ENCODE measurements at places on chromosomes 4 and X.

GRCh38 chr4:41315862-41316261 is 59.1 kb downstream of the UCHL1 start:
- DNase-seq, result no peak

DNA sequence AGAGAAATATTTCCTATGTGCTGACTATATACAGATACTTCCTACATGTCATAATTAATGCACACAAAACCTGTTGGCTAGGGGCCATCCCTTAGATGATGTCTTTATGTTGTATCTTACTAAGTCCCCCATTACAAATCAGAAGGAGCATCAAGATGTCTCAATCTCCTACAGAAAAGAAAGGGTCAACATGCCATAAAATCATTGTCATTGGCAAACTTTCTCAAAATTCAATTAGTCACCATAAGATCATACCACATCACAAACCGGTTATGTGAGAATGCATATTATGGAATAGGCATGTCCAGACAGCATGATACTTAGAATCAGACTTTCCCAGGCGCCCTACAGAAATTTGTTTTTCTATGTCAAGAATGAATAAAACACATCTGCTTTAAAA is 175.2 kb upstream of the TET2 start:
- no peak for DNase-seq

DNA sequence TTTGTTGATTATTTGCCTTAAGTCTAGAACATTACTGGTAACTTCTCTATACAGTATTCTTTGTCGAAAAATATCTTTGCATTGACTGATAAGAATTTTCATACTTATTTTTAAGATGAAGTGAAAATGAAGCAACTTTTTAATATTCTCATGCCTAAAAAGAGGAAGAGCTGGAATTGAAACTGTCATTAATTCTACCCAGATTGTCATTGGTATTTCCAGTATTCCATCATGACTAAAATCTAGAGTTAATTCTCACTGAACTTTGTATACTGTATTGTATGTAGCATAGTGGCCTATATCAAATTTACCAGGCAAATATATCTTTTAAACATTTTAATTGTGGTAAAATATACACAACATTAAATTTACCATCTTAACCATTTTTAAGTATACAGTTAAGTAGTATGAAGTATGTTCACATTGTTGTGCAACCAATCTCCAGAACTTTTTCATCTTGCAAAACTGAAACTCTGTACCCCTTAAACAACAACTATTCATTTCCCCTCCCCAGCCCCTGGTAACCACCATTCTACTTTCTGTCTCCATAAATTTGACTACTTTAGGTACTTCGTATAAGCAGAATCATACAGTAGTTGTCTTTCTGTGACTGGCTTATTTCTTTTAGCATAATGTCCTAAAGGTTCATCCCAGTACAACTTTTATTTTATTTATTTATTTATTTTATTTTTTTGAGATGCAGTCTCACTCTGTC is 24.3 kb upstream of the ZNF41 start:
- DNase-seq, result no peak

DNA sequence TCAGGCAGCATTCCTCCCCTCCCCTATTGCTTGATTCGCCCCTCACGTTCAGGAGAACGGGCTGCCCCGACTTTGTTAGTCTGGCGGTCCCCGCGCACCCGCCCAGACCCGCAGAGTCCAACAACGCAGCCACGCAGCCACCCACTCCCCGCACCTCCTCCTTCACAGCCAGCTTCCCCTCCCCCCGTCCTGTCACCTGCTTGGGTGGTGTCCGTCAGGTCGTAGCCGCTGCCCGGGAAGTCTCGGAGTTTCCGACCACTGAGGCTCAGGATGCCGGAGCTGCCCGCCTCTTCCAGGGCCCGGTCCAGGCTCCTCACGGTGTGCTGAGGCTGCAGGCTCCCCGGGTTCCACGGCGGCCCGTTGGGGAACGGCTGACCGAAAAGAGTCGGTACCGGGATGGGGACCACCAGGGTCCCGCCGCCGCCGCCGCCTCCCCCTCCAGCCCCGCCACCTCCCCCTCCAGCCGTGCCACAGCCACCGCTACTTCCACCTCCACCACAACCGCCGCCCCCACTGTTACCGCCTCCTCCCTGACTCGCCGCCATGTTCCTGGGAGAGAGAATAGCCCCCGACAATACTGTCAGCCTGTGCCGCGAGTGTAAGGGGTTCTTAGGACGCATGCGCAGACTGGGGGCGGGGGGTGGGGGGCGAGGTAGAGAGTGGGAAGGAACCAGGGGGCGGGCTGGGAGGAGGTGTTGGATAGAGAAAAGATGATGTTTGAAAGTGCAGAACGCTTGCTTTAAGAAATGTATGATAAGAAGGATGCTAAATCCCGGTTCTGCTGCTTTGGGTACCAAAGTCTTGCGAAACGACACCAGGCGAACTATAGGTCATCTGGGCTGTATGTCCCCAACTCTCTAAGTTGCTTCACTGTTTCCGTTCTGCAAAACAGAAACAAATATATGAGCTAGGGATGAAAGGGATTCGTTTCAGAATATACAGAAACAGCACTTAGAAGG is at the start of gene LRCH2:
Gene LRCH2, minus strand, starts transcription at position 600 of the 959 bp plus-strand sequence. Its CDS starts 55 bp downstream, at position 545.
- no peak for DNase-seq

DNA sequence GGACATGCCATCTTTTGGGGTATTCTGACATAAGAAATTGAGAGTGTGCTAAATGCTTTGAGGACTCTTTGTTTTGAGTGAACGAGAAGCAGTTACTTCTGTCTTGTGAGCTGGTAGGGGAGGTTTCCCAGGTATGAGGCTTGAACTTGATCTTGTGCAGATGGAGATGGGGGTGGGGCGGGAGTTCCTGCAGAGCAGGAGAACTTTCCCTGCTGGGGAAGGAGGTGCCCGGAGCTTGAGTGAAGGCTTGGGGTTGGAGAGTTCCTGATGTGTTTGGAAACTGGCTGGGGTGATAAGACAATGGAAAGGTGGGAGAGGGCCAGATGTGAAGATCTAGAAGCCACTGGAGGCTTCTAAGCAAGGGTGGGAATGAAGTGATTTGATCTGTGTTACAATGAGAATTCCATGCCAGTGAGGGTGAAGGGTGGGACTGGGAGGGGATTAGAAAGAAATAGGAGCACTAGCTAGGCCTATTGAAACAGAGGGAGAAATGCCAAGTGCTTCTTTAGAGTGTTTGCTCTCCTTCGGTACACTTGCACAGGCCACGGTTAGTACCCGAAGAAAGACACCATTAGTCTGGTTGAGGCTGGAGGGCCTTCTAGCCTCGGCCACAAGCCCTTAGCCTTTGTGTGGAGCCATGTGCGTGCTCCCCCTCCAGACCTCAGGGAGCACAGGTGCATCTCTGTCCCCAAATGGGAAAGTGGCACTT is 103.5 kb upstream of the STOX2 start:
- DNase-seq, result peak; percentile 10

DNA sequence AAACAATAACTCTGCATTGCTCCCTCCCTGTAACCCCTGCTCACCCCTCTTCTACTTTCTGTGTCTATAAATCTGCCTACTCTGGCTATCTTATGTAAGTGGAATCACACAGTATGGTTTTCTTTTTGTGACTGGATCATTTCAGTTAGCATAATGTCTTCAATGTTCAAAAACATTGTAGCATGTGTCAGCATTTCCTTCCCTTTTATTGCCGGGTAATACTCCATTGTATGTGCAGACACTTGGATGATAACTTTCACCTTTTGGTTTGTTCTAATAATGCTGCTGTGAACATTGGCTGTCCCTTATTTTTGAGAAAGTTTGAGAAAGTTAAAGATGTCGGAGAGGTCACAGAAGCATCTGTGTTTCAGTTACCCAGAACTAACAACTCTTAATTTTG is 60.6 kb upstream of the TLR2 start:
- DNase-seq, result no peak

Data from NCI-H2029 treated with DMSO at 0.1 percent for 48 hours (cell line).